ENCODE measurements at places on chromosomes 3 and 15. TPM values are rescaled to one million over a fixed set of nuclear protein-coding genes. Genes with fewer than 3 reads are reported as not detected.

DNA sequence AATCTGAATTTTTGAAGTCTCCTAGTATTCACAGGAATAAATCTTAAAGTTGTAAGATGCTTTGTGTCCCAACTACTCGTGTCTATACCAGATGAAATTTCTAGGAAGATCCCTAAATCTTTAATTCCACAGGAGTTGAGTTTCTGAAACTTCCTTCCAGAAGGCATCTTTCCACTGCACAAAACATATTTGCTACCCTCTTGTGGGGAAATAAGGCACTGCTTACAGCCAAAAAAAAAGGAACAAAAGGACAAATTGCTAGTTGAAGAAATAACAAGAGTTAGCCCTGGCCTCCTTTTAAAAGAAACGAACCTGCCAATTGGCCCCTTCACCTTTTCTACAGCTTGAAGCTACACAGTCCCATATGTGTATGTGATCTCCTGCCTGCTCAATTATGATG, 54.0 kb downstream of the TAFA4 start:
- peak; percentile 40 for DNase-seq

The HCN4 gene
- total RNA-seq, result not detected

DNA sequence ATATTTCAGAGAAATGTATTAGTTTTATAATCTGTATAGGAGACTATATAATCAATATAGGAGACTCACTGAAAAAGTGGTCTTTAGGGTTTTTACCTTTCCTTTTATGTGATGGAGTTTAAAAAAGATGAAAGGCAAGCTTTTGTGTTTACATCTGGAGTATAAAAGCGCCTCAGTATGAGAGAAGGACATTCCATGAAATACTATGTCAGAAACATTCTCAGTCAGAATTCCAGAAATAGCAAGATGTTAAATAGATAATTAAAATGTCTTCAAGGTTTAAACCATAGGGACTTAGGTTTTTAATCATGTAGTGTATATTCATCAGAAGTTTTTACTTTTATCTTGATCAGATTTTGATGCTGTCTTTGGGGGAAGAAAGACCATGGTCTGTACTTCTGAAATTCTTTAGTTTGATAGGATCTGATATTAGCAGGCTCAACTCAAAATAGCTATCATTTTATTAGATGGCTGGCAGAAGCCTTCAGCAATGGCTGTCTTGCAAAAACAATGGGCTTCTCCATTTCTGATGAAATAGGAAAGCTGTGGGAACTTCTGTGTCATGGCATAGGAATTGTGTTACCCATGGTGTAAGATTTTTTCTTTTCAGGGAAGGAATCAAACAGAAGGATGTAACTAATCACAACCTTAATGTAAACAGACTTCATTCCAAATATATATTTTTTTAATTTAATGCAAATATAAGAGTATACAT, 209.6 kb upstream of the PLSCR5 start:
- peak; percentile 32 for DNase-seq

DNA sequence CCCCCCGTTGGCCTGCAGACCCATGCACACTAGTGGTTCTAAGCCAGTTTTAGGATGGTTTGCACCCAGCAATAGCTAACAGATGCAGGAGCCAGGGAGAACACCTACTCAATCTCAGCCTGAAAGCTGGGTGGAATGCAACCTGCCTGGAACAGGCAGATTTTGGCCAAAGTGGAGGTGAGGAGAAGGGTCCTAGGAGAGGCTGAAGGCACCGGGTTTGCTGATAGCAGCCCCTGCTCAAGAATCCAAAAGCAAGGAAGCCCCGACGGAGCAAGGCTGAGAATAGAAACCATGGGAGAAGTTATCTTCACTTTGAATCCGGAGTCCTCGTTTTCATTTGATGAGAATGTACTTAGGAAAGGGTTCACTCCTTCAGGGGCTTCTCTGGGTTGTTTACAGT, 9.9 kb downstream of the RRP9 start:
- no peak for DNase-seq

- no peak for DNase-seq
These were observed 223.9 kb upstream of the NR2E3 start for GRCh38 chr15:71586463-71586862.

The TUSC7 gene
- total RNA-seq, result not detected

DNA sequence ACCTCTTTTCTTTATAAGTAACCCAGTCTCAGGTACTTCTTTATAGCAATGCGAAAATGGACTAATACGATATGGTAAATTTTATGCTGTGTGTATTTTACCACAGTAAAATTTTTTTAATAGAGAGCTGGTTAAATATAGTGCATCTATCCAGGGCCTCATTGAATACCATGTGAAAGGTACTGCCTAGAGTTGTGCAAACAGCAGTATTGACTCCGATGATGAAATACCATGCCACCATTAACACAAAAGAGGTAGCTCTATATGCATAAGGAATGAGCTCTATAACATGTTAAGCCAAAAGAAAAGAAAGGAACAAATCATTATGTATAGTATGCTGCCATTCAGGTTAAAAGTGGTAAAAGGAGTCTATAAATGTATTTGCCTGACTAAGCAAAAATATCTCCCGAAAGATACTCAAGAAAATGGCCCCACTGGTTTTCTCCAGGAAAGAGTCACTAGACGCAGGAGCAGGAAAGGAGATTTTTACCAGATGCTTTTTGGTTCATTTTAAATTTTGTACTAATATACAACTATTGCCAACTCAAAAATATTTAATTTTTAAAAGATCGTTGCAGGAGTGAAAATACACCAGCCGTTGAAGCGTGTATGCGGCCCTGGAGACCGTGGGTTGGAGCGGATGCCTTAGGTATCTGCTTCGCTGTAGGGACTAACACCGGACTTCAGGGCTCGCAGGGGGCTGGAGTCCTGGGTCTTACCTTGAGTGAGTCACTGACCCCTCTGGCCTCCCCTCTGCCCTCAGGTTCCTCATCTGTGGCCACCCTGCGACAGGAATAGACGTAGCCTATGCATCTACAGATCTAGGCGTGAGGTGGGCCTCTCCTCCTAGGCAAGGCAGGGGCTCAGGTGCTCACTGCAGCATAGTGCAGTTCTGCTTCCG, 120.1 kb downstream of the CHSY1 start:
- no peak for DNase-seq

DNA sequence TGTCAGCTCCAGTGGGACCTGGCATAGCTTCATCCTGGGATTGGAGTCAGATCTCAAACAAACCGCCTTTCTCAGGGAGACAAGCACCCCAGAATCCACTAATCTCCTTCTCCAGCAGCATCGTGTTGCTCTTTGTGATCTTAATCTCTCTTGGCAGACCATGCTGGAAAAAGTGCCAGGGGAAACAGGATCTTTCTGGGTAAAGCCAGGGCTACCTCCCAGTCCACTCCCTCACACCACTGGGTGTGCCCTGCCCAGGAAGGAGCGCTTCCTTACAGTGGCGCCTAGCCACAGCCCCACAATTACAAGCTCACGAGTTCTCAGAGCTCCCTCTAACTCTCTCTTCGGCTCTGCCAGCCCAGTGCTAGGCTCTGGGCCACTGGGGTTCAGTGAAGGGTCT, 32.2 kb downstream of the RPLP1 start:
- no peak for DNase-seq

Measured in fibroblast of lung (primary cell).